ENCODE measurements at places on chromosomes 6 and 20. TPM values are rescaled to one million over a fixed set of nuclear protein-coding genes. Genes with fewer than 3 reads are reported as not detected.
A peak's percentile ranks its signal among the peaks of the same experiment; 100 is the strongest.

The OVOL2 gene
- 20.7 TPM for total RNA-seq

The PRR18 gene
- not detected for total RNA-seq

The PHF1 gene
- total RNA-seq, result 52.0 TPM

The CST5 gene
- total RNA-seq, result 0.93 TPM

GRCh38 chr20:31709939-31710338, 12.7 kb downstream of the BCL2L1 start:
- no peak for DNase-seq

- no peak for DNase-seq
Observed at GRCh38 chr20:1702855-1703254, 45.3 kb upstream of the SIRPG start.

- no peak for DNase-seq
Observed at GRCh38 chr20:54984104-54984448, 508.7 kb downstream of the DOK5 start.

- no peak for DNase-seq
Observed at GRCh38 chr6:112008482-112008881, 45.4 kb upstream of the CCN6 start.

DNA sequence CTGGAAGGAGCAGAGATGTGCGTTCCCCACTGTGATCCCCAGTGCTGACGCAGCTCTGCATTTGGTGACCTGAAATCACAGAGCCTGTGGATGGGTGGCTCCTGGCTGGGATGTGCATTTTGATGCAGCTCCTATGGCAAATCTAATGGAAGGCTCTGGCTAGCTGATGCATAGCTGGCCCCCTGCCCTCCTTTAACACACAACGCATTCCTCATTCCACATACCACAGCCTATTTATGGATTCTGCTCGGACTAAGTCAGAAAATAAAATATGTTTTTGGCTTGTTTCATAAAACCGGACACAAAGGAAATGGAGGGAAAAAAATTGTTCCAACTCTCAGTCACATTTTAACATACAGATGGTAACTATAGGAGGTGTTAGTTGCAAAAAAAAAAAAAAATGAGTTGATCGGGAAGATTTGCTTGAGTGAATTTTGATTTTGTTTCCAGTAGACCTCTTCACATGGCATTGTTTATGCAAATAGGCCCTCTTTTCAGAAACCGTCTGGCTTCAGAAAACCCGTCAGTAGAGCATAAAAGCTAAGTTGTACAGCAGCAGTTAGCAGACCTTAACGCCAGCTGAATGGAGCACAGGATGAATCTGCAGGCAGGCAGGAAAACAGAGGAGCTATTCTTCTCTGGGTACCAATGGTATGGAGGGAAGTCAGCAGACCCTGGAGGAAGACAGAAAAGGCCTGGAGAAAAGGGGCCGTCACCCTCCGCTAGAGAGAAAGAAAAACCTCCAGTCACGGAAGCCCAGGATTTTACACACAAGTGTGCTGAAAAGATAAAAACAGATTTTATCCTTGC, 215.4 kb downstream of the HDGFL1 start:
- no peak for DNase-seq

- no peak for DNase-seq
Observed at GRCh38 chr6:44831002-44831610, 443.6 kb downstream of the CDC5L start.

- DNase-seq, result no peak
Observed at GRCh38 chr6:167541544-167541943, 216.7 kb downstream of the TTLL2 start.

- DNase-seq, result no peak
Observed at GRCh38 chr6:13572951-13573654, 1.3 kb upstream of the SIRT5 start.

DNA sequence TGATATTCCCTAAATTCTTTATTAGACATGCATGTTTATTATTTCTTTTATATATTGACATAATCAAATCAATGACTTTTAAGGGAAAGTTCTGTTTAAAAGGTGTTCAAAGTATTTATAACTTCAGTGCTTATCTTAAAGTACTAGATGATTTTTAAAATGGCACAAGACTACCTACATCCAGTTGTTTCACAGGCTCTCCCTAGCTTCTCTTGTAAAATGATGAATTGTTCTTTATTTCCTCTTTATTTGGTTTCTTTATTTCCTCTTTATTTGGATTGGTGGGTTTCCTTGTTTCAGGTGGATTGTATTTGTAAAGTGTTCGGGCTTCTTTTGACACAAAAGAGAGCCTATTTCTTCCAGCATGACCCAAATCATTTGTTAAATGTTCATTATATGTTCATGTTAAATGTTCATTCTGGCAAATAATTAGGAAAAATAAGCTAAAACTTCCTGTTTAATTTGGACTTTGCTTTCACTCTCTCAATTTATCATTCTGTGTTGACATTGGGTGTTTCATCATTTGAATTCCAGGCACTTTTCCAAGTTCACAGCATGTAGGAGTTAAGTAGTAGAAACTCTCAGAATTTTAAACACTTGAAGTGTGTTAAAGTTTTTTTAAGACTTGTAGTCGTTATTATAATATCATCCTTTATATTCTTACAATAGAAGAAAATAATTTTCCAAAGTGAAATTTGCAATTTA, 24.6 kb downstream of the MLIP start:
- no peak for DNase-seq

DNA sequence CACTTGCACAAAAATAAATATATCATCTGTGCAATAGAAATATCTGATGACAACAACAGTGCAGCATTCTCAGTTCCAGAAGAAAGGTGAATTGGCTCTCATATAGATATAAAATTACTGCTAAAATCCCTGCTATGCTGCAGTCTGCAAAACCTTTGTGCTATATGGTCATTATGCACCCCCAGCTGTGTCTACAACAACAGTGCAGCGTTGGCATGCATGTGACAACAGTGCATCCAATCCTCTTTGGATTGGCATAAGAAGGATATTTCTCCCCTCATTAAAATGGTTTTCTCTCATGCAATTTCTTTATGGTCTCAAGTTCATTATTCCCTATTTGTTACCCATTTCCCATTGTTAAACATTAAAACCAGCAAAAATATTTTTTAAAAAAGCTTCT, 23.1 kb downstream of the OR2B6 start:
- DNase-seq, result no peak

GRCh38 chr6:36068012-36068392, 40.4 kb downstream of the MAPK14 start:
- no peak for DNase-seq

- peak; percentile 89 for DNase-seq
Observed at GRCh38 chr20:24034820-24035219, 46.2 kb upstream of the GGTLC1 start.
